NCI-H524 treated with DMSO at 0.1 percent for 48 hours (cell line): ENCODE measurements at places on chromosomes 5 and 9.

- no peak for DNase-seq
Measured at GRCh38 chr5:88660264-88660946, 222.6 kb downstream of the MEF2C start.

DNA sequence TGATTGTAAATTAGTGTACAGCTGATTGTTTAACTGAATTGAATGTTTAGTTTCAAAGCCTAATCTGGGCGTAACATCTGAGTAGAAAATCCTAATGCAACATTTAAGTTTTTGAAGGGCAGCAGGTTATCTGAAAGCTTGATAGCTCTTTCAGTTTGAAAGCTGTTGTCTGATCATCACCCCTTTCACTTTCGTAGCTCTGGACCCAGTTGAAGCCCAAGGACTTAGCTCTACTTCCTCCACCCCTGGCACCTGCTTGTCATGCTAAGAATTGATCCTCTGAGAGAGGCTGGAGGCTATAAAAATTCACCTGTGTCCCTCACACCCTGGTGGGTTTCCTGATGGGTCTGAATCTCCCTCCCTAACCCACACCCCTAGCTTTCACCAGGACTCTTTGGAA, 86.0 kb downstream of the ZFAND5 start:
- DNase-seq, result no peak

- DNase-seq, result no peak
Measured at GRCh38 chr5:69467442-69468225, 25.0 kb upstream of the OCLN start.

DNA sequence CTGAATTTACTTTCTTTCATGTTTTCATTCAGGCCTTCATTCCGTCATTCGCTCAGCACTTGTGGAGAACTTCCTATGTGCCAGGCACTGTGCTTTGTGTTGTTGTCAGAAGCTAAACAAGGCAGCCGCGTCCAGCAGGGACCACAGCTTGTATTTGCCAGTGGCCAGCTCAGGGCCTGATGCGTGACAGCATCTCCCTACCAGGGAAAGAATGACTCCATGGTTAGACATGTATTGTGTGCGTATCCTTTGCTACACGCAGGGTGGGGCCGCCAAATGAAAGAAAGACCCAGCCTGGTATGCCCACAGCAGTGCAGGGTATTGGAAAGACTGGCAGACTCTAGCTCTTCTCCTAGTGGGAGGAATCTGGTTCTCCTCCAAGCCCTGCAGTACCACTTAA, 4.7 kb upstream of the COL27A1 start:
- DNase-seq, result no peak

GRCh38 chr9:12141422-12141821, 551.8 kb upstream of the TYRP1 start:
- no peak for DNase-seq

DNA sequence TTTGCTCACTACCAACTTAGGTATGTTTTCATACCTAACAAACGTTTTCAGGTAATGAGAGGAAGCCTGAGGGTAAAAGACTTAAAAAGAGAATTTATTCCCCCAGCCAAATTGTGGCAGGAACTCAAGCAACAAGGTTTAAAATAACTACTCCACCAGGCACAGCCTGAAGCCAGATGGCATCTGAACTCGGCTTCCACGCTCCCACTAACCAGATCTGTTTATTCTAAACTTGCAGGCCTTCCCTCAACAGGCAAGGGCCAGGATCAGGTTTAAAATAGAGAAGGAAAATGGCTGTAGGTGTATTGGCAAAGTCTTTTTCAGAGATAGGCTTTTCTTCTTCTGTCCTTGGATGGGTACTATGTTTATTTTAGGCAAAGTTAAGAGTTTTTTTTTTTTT, 89.4 kb downstream of the OTULIN start:
- DNase-seq, result peak; percentile 66

DNA sequence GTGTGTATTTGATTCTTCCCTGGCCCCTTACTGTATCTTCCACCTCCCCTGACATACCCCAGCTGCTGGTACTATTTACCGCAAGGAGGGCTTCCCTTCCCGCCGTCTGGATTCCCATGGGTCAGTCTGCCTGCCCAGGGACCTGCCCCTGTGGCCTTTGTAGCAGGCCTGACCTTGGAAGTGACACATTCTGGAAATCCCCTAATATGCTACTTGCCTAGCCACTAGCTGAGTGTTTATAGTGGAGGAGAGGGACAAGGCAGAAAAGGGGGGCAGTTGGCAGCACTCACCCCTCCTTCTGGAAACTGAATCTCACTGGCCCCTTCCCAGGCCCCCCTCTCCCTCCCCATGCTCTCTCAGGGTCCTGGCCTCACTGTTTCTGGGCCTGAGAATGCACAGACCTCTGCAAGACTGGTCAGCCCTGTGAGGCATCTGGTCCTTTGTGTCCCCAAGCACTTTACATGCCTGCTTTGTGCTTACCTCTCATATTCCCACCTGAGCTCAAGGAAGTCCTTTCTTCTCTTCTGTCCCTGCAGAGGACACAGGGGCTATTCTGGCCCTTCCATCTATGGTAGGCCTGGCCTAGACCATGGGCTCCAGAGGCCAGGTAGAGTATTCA, 8.2 kb upstream of the CCL21 start:
- DNase-seq, result no peak

DNA sequence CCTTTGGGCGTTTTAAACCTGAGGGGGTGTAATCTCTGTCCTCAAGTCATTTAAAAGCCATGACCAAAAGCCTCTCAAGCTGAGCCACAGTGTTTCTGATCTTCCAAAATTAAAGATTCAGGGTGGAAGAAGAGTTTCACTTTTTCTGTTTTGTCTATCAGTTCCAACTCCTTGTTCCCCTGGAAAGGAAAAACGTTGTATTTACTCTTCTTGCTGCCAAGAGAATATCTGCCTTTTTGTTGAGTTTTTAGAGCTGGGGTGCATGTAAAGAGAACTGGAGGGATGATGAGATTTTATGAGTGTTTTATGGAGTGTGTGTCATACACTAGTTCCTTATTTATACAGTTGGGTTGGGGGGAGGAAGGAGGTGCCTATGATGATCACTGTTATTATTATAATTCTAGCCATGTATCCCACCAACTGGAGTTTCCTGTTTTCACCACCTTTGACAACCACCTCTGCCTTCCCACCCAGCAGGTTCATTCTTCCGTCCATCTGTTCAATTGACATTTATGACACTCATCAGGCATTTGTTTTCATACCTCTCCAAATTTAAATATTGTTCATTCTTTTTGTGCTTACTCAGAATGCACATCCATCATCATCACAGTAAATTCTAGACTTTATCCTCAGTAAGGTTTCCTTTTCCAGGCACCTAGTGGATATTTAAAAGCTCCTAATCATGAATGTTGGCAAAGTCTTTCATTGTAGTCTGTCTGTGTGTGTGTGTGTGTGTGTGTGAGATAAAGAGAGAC, 97.9 kb upstream of the MPDZ start:
- DNase-seq, result no peak

- DNase-seq, result no peak
Measured at GRCh38 chr9:72489986-72490385, 31.4 kb upstream of the TMC1 start.

DNA sequence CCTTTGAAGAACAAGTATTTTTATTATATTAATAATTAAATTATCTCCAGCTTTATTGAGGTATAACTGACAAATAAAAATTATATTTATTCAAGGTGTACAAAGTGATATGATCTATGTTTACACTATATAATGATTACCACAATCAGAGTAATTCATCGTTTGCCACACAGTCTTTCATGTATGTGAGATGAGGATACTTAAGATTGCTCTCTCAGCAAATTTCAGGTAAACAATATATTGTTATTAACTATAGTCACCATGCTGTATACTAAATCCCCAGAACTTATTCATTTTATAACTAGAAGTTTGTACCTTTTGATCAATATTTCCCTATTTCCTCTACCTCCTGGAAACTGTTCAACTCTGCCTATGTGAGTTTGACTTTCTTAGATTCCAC, 16.7 kb upstream of the CCNO start:
- DNase-seq, result no peak

DNA sequence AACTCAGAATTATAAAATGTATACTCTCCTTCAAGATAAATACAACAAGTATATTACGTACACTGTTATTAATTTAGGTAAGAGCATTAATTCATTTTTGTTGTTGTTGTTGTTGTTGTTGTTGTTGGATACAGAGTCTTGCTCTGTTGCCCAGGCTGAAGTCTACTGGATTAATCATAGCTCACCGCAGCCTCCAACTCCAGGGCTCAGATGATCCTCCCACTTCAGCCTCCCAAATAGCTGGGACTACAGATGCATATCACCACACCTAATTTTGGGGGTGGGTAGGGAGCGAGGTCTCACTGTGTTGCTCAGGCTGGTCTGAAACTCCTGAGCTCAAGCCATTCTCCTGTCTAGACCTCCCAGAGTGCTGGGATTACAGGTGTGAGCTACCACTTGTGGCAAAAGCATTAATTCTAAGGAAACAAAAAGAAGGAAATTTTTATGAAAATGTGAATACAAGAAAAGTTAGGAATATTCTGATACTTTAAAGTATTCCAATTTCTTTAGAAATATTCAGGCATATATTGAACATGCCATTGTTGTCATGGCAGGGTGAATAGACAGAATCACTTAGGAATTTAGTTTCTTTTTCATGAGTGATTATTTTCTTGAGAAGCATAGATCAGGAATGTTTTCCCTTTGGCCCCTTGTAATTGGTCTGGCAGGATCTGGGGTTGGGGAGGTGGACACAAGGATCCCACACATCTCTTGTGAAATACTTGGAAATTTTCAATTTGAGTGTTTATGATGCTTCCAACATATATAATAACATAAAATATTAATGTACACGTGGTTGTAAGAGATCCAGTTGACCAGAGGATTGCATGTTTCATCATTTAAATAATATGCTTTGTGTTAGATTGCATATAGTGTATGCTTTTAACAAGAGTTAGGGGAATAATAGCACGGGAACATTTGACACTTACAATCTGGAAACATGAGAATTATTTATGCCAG, 263.6 kb downstream of the FANCC start:
- DNase-seq, result no peak

DNA sequence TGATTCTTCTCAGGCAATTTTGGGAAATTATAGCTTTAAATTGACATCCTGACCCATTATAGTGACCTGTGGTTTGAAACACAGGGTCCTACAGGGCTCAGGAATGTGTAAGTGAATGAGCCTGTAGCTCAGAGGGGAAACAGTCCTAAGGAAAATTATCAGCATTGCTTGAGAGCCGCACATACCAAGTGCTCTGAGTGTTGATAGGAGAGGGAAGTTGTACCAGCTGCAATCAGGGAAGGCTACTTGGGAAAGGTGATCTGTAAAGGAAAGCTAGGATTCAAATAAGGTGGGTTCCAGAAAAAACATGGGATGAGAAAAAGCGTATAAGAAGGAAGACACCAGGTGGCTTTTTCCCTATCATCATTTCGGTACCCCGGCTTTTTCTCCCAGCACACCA, 4.4 kb upstream of the SLC25A51 start:
- no peak for DNase-seq

- DNase-seq, result no peak
Measured at GRCh38 chr5:1239505-1240251, 14.5 kb downstream of the SLC6A18 start.

GRCh38 chr5:8033261-8033660, 164.3 kb downstream of the MTRR start:
- no peak for DNase-seq

DNA sequence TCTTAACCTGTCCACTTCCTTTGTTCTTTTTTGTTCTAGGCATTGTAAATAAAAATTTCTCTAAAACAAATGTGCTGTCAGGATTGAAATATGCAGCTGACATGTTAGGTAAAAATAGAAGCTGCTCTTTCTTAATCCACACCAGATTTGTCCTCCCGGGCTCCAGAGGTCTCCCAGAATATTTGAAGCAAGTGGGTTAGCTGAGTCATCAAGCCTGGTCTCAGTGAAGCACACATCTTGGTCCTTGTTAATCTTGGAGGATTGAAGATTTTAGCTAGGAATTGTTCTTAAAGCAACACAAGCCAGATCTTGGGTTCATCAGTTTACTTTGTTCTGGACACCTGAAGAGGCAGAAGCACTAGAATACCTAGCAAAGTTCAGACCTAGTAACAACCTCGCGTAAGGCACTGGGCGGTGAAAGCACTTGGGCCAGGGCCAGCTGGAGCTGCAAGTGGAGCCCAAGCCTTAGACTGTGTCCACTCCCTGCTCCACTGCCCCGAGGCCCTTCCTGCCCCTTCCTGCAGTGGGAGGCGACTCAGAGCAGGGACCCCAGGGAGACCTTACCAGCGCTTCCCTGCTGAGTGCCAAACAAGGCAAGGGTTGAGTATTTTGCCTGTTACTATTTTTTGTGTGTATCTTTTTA, 36.5 kb downstream of the HABP4 start:
- no peak for DNase-seq

- no peak for DNase-seq
Measured at GRCh38 chr5:8869932-8870331, 675.9 kb downstream of the SEMA5A start.

- DNase-seq, result no peak
Measured at GRCh38 chr9:132671620-132672412, 1.6 kb downstream of the GTF3C4 start.

DNA sequence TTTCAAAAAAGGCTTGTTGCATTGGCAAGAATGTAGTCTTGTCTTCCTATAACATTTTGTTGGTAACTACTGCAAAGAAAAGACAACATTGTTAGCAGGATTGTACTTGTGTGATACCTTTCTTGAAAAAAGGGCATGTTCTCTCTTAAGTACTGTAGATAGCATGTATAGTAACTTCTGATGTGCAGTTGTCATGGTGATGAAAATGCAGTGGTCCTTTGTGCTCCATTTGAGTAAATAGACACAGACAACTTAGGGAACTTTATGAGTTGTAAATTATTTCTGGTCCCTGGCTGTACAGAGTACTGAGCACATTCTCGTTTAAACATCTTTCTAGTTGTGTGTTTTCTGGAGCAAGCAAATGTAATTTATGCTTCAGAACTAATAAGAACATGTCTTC, 103.3 kb downstream of the CD180 start:
- no peak for DNase-seq

GRCh38 chr5:68406767-68407241, 191.2 kb downstream of the PIK3R1 start:
- no peak for DNase-seq

GRCh38 chr9:134787601-134788531, 92.7 kb upstream of the FCN2 start:
- DNase-seq, result no peak

- no peak for DNase-seq
Measured at GRCh38 chr5:122871661-122872060, 26.2 kb downstream of the SNX24 start.

GRCh38 chr9:2486988-2487387, 134.6 kb upstream of the VLDLR start:
- DNase-seq, result no peak
